ENCODE measurements at places on chromosomes 7 and 10.

- DNase-seq: no peak
These were observed 64.1 kb downstream of the ANLN start for GRCh38 chr7:36453769-36454168.

DNA sequence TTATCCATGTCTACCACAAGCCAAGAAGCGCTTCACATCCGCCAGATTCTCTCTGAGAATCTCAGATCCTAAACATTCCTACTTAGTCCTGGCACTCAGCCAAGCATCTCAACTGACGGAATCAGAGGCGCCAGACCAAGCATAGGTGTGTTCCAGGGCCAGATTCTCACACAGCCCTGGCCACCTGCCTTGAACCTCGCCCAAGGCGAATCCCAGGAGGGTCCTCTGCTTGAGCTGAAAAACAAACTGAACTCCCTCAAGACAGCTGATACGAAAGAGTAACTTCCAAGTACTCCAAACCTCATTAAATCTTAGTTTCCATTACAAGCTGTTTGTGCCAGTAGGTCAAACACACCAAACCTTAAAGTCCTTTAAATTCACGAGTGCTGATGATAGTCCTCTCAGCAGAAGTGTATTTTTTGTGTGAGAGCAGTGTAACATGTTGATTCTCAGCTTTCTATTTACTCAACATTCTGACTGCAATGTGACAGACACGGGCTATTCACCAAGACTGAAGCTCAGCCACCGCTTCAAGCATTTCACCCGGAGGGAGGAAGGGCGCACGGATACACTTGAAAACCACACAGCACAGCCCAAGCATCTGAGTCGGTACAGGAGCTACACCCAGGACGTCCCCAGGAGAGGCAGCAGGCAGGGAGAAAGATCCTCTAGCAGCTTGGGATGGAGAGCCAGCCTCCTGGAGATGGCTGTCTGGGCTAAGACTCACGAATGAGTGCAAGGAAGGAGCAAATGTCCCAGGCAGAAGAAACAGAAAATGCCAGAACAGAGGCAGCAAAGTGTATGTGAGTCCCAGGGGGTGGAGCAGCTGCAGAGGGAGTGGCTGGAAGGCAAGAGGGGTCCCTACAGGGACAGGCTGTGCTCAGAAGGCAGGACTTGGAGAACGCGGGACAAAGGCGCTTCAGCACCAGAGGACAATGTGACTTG, 6.0 kb downstream of the PARD3 start:
- DNase-seq: no peak

GRCh38 chr7:10860516-10860915, 113.2 kb upstream of the PHF14 start:
- no peak for DNase-seq

DNA sequence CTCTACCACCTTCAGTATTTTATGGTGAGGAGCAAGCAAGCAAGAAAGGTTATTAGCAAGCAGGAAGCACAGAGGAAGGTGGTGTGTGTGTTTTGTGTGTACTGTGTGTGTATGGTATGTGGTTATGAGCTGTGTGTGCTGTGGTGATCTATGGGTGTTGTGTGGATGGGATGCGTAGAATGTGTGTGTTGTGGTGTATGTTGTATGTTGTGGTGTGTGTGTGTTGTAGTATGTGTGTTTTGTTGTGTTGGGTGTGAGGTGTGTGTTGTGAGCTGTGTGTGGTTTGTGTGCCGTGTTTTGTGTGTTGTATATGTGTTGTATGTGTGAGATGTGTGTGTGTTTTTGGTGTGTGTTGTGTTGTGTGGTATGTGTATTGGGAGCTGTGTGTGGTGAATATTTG, 16.8 kb upstream of the IGFBP3 start:
- no peak for DNase-seq

DNA sequence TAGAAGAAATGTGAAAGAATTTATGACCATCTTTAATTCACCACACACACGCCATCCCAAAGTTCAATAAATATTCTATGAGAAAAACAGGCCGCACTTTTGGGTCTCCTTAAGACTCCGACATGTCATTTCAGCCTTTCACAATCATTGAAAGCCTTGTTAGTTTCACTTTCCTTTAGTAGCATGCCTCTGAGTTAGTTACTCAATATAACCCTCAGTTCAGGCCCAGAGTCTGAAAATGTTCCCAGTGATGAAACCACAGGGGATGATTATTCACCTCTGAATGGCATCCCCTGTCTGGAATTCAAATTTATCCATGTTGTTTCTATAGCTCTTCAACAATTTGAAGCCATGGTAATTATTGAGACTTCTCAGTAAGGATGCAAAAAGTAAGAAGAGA, 278.1 kb upstream of the NRP1 start:
- DNase-seq: no peak

DNA sequence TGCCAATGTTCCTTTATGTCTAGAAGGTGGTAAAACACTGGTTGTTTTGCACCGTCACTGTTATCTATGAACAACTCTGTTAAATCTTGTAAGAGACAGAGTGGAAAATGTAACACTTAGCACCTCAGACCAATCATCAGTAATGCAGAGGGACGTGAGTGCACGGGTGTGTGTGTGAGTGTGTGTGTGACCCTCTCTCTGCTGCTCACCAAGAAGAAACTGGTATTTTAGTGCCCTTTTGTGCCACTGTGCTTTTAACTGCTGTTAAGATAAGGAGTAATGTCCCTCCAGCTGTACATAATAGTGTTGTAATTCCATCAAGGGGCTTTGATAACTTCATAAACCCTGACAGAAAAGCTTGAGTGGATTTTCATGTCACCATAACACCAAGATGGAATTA, 130.1 kb downstream of the CREB5 start:
- no peak for DNase-seq

DNA sequence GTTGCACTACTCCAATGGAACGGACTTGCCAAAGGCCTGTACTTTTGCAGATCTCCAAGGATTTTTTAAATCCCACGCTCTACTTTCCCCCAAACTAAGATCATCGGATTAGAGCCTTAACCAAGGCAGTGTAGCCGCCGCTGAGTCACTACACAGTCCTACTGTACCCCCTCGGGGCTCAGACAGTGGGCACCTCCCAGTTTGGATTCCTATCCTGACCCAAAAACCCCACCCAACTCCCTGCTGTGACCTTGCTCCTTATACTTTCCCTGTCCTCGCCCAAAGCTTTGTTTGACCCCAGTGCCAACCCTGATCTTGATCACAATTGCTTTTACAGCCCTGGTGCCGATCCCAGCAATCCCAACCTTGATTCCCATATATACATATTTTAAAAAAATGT, 17.5 kb upstream of the PLAU start:
- DNase-seq: no peak

DNA sequence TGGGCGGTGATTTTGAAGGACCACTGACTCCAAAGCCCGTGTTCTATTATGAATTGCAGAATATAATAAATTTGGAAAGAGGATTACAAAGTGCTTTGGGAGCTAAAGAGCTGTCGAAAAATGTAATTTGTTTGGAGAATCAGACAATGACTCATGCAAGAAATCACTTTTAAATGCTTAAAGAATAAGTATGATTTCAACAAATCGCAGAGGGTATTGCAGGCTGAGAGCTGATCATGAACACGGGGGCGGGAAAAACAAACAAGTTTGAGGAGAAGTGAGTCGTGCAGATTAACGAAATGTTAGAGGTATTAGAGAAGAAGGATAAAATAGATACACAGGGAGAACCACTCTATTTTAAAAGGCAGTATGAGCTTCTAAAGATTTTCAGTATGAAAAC, 4.9 kb upstream of the HACD1 start:
- no peak for DNase-seq

- DNase-seq: no peak
These were observed 672.7 kb upstream of the FOXK1 start for GRCh38 chr7:4009211-4010060.

DNA sequence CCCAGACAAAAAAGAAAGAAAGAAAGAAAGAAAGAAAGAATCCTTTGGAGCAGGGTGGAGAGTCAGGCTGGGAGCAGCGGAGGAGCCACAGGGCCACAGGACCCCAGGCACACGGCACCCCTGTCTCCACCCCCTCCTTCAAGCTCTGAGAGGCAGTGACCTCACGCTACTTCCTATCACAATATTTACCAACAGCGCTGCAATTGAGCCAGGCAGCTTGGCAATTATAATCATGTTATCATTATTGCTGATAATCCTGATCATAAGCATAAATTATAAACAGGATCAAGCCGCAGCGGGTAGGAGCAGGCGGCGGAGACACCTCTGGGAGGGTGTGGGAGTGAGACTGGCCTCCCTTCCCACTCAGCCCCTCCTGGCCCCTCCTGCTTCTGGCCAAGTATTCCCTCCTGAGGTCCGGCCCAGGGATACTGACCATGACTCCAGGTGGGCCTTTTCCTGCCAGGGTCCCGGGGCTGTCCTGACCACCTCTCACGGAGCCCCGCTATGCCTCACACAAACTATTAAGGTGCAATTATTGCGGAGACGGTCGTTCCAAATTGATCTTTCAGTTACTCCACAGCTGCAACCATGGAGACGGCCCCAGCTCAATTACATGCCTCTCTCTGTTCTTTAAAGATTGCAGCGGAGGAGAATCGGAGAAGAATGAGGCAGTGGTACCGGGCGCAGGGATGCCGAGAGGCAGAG, 10.0 kb upstream of the GTF2IRD1 start:
- no peak for DNase-seq

DNA sequence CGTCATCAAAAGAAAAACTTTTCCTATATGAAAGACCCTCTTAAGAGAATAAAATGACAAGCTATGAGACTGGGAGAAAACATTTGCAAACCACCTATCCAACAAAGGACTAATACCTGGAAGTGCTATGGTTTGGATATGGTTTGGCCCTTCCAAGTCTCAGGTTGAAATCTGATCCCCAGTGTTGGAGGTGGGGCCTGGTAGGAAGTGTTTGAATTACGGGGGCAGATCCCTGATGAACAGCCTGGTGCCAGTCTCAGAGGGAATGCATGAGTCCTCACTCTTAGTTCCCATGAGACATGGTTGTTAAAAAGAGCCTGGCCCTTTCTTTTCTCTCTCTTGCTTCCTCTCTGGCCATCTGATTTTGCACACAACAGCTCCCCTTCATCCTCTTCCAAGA, 6.3 kb downstream of the ALDH18A1 start:
- no peak for DNase-seq

- no peak for DNase-seq
These were observed 3.3 kb upstream of the ADAMTS14 start for GRCh38 chr10:70669015-70669414.

- no peak for DNase-seq
These were observed 75.2 kb upstream of the INHBA start for GRCh38 chr7:41777894-41778596.

- DNase-seq: no peak
These were observed 224.6 kb downstream of the RELN start for GRCh38 chr7:103764901-103765300.

- no peak for DNase-seq
These were observed 121.6 kb upstream of the LYZL2 start for GRCh38 chr10:30750971-30751677.

GRCh38 chr7:44348851-44349781, 23.7 kb upstream of the CAMK2B start:
- DNase-seq: no peak

- DNase-seq: no peak
These were observed 24.9 kb downstream of the CYP2W1 start for GRCh38 chr7:1007901-1008300.

GRCh38 chr10:19929506-19930140, 113.4 kb downstream of the PLXDC2 start:
- DNase-seq: no peak

GRCh38 chr10:69425041-69425440, 8.3 kb upstream of the TACR2 start:
- DNase-seq: no peak

- DNase-seq: no peak
These were observed 26.0 kb downstream of the NKX2-3 start for GRCh38 chr10:99558708-99559107.

GRCh38 chr7:44291066-44291732, 34.2 kb downstream of the CAMK2B start:
- no peak for DNase-seq

GRCh38 chr10:84341538-84341856, 13.1 kb downstream of the CCSER2 start:
- DNase-seq: no peak

DNA sequence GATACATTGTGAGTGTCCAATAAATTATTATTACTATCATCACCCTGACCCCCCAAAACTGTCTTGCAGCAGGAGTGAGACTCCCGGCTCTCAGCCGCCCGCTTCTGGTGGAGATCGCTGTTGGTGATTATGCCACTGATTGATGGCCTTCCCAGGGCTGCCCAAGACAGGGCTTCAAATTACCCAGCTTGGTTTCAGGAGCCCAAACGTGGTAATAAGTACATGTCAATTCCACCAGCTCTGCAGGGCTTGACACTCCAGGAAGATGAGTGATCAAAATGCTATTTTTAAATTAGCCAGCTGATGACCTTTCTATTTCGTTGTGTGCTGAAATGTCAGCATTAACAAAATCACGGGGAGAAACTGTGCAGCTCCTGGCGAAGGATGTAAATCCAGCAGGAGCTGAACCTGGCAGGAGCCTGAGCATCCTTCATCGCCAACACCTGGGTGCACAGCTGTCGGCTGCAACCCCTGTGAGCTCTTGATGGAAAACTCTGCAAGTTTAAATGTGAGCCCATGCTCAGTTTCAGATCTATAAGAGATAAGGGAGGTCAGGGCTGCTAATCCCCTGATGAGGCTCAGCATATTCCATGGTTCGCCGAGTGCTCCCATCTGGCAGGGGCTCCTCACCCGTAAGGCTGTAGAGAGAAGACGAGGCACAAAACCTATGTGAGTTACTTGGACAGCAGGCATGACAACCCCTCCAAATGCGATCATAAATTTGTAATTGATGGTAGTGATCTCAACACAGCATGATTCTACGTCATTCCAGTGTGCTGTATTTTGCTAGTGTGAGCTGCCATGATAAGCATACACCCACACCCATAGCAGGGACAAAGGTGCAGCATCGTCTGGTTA, 446.3 kb downstream of the TCERG1L start:
- DNase-seq: no peak

GRCh38 chr10:28036587-28036986, 37.7 kb upstream of the ODAD2 start:
- DNase-seq: no peak

- DNase-seq: peak; percentile 51
These were observed at the start of gene GIMAP6 for GRCh38 chr7:150631866-150632864. Gene GIMAP6, minus strand, starts transcription at chr7:150632385. Its CDS starts 2,243 bp downstream, at chr7:150630142.

Measured in naive thymus-derived CD8-positive, alpha-beta T cell (primary cell).